ENCODE measurements at places on chromosomes 3 and 15.

- DNase-seq: no peak
Observed at GRCh38 chr3:188972310-188972709, 199.5 kb upstream of the TPRG1 start.

DNA sequence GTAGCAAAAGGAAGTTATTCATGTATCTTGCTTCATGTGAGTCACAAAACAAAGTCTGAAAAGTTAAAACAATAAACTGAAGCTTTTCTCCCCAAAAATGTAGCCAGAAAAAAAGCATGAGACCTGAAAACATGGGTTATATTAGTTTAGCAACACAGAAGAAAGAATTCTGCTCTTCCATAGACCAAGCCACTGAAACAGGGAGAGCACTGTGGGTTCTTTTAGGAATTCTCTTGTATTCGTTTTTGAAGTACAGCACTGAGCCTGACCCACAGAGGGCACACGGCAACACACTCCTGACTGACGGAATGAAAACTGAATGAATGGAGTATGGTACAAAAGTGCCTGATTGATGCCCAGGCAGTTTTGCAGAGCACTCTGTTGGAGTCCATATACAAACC lies 66.6 kb downstream of the TM4SF4 start:
- DNase-seq: no peak

GRCh38 chr15:88166082-88166993 lies 90.2 kb downstream of the NTRK3 start:
- no peak for DNase-seq

- no peak for DNase-seq
Observed at GRCh38 chr15:100687582-100688141, 85.3 kb downstream of the ASB7 start.

GRCh38 chr3:103729547-103729946 lies 1294.7 kb downstream of the ZPLD1 start:
- no peak for DNase-seq

DNA sequence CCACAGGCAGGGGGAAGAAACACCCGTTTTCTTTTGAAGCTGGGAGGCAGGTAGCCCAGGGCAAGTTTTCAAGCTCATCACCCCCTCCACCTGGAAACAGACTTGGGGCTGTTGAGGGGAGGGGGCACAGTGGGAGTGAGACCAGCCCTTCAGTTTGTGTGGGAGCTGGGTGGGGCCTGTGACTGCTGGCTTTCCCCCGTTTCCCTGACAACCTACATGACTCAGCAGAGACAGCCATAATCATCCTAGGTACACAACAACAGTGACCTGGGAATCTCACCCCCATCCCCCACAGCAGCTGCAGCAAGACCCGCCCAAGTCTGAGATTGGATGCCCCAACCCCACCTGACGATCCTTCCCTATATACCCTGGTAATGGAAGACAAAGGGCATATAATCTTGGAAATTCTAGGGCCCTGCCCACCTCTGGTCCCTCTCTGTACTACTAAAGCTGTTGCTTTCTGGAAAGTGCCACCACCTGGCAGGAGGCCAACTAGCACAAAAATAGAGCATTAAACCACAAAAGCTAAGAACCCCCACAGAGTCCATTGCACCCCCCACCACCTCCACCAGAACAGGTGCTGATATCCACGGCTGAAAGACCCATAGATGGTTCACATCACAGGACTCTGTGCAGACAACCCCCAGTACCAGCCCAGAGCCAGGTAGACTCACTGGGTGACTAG lies 422.2 kb upstream of the SGO1 start:
- DNase-seq: no peak

DNA sequence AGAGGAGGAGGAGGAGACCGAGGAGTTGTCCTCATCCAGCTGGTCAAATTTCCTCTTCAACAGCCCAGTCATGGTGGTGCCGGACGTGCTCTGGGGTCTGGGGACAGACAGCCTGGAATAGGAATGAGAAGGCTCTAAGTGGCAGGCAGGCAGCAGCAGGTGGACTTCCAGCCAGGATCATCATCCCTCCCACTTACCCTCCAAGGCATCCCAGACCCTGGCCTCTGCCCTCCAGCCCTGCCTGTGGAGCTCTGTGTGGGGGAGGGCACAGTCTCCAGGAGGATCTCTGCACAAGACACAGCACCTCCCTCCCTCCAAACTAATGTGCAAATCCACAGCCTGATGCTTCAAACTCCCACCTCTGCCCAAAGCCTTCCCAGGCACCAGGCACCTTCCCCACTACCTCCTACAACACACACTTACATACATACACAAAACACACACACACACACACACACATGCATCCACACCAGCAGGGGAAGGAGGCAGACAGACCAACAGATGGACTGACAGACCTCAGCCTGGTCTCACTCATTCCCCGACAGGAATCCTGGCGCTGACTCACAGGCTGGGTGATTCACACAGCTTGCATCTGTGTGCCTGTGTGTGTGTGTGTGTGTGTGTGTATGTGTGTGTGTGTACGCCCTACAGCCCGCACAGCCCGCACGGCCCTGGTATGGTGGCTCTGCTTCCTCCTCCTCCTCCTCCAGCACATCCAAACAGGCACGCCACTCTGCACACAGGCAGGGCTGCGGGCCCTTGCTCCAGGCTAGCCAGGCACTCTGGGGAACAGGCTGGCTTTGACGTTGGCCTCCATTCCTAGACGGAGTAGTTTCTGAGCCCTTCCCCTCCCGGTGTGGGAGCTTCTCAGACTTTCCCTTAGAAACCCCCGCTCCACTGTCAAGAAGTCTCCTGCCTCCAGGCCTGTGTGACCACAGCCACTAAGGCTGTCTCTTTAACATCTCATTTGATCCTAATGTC lies 6.5 kb downstream of the CSRNP1 start:
- DNase-seq: peak; percentile 57

DNA sequence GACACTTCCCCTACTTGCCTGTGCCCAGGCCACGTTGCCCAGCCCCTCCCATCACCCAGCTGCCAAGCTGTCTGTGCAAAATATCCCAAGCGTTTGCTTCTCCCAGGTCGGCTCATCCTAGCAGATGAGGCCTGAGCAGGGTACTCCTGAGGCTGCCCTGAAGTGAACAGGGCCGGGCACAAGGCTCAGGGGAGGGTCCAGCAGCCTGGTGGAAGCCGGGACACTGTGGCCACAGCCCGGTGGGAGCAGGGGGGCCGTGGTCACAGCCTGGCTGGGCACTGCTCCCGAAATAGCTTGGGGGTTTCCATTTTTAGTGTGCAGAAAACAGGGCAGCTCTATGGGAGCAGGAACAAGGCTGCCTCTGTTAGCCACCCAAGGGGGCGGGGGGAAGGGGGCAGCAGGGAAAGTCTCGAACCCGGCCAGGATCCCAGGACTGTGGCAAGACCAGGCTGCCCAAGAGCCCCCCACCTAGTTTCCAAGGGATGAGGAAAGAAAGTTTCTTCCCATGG lies 3.4 kb downstream of the PLXNB1 start:
- DNase-seq: no peak

GRCh38 chr3:44924457-44925084 lies 50.2 kb downstream of the TGM4 start:
- DNase-seq: no peak

DNA sequence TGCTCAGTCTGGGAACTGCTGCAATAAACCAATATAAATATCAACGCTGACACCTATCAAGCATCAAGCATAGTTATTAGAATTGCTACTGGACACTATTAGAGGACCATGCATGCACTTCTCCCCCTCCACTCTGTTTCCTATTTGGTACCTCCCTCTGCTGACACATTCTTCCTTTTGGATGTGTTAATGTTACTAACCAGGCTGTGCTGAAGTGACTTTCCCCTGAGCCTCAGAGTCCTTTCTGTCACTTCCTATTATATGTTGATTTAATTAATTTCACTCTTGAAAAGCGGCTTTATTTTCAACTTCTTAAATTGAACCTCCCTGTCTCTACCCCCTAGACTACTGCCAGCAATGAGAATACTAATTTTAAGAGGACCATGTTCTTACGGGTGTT lies 379.1 kb downstream of the MCTP2 start:
- DNase-seq: no peak

DNA sequence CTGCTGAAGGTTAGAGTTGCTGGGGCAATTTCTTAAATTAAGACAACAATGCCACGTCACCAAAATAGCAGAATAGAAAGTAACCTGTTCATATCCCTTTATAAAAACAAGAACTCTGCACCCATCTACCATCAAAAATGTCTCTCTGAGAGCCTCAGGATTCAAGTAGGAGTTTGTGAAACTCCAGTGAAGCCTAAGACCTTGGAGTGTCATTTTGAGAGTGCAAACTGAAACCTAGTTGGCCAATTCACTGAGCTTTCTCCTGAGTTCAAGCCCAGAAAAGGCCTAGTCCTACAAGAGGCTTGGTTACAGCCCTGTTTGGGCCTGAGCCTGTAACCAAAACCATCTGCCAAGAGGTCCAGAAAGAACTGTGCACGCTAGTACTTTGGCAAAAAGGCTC lies 335.1 kb downstream of the EFHB start:
- no peak for DNase-seq

GRCh38 chr15:66592505-66593218 lies 26.9 kb upstream of the LCTL start:
- no peak for DNase-seq

DNA sequence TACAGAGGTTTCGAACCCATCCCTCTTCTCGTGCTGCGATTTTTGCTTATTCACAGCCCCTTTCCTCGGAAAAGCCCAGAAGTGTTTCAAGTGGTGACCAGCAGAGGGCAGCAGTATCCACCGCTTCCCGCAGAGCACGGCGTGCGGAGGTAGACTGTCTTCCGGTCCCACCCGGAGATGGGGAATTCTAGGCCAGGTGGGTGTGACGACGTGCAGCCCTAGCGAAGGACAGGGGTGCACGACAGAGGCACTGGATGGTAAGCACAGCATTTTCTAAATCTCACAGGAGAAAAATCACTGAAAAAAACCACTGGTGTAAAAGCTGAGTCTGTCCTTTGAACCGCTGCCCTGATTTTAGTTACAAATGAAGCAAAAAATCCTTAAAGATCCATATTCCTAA lies 7.4 kb upstream of the PSMD6 start:
- DNase-seq: peak; percentile 66

DNA sequence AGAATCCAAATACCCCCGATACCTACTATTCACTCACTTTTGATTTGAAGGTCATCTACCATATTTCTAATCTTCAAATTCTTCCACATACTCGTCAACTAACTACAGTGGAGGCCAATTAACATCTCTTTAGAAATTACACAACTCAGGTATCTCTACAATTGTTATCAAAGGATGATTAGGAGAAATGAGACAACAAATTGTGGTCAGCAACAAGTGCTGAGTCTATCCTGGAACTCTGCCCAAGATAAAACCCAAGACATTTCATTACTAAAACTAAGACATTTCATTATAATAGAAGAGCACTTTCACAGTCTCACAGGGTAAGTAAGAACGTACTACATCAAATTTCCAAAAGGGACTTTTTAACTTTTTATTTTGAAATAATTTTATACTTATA lies 100.0 kb downstream of the TBC1D5 start:
- DNase-seq: no peak

GRCh38 chr3:57756528-57757401 lies 656 bp downstream of the SLMAP start:
- DNase-seq: no peak

Measured in stimulated activated CD4-positive, alpha-beta T cell treated with anti-CD3 and anti-CD28 coated beads, Interleukin-1b, Interleukin-23, amount 100 ng/mL, for 1 hour (primary cell).